Renal cortical epithelial cell (primary cell): ENCODE measurements at places on chromosomes 5 and 9. TPM values are rescaled to one million over a fixed set of nuclear protein-coding genes. Genes with fewer than 3 reads are reported as not detected.

Gene CD180
- not detected in 2 replicates for total RNA-seq

DNA sequence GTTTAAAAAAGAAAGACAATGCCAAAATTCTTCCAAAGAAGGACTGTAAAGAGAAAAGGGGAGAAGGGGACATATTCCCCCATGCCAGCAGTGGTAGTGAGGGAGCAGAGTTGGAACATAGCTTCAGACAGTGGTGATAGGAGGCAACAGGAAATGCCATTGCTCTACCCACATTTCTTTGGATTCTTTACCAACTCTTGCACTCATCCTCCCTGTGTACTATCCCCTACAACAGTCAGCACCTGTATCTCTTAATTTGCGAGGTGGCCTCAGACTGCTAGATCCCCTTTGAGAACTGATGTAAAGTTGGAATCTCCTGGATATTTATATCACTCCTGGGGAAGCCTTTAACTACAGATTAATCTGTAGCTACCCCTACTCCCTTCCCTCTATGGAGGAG is 320.6 kb upstream of the PTGER4 start:
- DNase-seq = no peak

GRCh38 chr5:163248871-163249270 is 188.5 kb upstream of the CCNG1 start:
- DNase-seq = peak; percentile 25

GRCh38 chr9:14906000-14906399 is 4.2 kb downstream of the FREM1 start:
- peak; percentile 26 for DNase-seq

GRCh38 chr9:37582548-37583157 is 6.5 kb upstream of the FBXO10 start:
- peak; percentile 83 for DNase-seq

- DNase-seq = no peak
Measured at GRCh38 chr5:173075137-173075843, 19.1 kb downstream of the CREBRF start.

Gene SGCD
- total RNA-seq = under 0.01 and 0.35 TPM in 2 replicates

Gene APBA1
- total RNA-seq = 0.55 and 1.2 TPM in 2 replicates

- no peak for DNase-seq
Measured at GRCh38 chr5:127916885-127917573, 166.5 kb upstream of the SLC12A2 start.

Gene MCC
- total RNA-seq = 20.7 and 42.9 TPM in 2 replicates
